ENCODE measurements at places on chromosomes 6 and 20.

- DNase-seq: no peak
Observed at GRCh38 chr6:144423167-144423566, 138.0 kb downstream of the UTRN start.

DNA sequence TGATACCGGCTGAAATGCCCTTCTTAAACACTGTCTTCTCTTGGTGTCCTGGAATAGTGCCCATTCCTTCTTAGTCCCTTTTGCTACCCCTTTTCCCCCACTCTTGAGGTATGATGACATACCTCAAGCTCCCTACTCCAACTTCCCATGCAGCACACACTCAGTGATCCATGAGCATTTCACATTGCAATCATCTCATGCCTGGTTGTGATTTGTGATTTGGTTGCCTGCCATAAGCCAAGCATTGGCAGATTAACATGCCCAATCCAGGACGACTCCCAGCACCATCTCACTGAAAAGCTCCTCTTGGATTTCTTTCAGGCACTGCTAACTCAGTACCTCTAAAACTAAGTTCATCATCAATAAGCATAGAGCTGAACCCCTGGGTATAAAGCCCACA is 14.7 kb upstream of the PTPRA start:
- no peak for DNase-seq

DNA sequence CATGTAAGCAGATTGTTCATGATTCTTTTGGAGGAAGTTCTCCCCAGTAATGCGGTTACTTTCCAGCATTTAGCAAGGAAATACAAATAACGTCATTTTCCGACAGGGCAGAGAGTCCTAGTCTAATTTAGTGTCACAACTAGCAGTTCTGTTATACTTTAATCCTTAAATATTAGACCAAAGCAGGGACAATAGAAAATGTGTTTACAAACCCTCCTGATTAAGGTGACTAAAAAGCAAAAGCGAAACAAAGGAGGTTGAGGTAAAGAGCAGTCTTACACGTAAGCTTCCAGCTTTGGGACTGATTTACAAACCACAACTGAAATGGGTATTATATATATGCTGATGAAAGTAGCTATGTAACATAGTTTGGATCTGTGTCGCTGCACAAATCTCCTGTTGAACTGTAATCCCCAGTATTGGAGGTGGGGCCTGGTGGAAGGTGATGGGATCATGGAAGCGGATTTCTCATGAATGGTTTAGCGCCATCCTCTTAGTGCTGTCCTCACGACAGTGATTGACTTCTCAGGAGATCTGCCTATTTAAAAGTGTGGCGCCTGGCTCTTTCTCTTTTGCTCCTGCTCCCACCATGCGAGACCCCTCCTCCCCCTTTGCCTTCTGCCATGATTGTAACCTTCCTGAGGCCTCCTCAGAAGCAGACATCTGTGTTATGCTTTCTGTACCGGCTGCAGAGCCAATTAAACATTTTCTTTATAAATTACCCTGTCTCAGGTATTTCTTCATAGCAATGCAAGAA is 81.9 kb downstream of the PLCB1 start:
- DNase-seq: no peak

DNA sequence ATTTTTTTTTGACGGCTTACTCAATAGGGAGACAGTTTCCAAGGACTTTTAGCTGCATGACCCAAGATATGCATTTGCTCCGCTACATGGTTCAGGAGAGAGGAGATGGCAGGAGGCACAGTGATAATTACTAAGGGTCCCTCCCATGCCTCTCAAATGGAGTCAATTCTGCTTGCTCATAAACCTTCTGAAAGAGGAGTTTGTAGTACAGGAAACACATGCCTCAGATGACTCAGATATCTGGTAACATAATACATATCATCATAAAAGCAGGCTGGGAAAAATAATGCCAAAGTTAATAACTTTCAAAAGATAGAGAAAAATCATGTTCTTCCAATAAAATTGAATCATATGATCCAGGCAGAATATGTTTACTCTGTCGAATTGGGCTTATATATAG is 97.6 kb upstream of the DEFB112 start:
- no peak for DNase-seq

- no peak for DNase-seq
Observed at GRCh38 chr6:7954477-7955200, 44.1 kb upstream of the TXNDC5 start.

DNA sequence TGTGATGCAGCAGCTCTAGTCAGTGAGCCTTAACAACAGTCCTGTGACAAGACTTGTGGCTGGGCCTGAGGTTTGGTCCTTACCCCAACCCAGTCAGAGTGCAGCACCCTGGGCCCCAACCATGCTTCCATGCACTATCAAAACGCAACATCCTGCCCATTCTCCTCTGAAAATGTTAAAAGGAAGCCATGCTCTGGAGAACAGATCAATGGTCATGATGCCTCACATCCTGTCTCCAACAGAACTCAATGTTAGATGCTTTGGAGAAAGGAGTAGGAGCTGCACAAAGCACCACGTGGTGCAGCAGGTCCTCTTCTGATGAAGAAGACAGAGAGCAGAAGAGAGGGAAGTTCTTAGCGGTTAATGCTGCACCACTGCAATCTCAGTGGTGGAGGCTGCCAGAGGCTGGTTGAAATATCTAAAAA is 41.9 kb downstream of the TRAM2 start:
- DNase-seq: no peak

GRCh38 chr20:13264907-13265306 is 43.8 kb downstream of the ISM1 start:
- no peak for DNase-seq

GRCh38 chr20:25274481-25274880 is 26.6 kb downstream of the PYGB start:
- no peak for DNase-seq
